ENCODE measurements at places on chromosomes 1 and 21.

DNA sequence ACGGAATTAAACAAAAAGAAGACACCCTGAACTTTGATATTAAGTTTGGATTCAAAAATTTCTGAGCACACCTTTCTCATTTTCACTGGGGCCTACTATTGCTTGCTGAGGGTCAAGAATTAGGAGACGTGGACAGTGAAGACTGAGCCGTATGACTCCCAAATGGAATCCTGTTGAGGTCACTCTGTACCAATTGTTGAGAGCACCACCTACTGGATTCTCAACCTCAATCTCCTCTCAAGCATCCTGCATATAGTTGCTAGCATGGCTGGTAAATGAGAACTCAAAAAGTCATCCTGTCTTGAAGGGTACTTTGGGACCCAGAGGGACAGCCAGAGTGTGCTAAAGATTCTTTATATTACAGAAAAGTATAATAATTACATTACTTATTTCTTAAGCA is 20.2 kb upstream of the MTR start:
- no peak for DNase-seq

GRCh38 chr1:76769911-76770310 is 97.4 kb upstream of the ST6GALNAC5 start:
- DNase-seq: no peak

GRCh38 chr1:54984131-54984842 is 3.9 kb downstream of the TMEM61 start:
- DNase-seq: no peak

DNA sequence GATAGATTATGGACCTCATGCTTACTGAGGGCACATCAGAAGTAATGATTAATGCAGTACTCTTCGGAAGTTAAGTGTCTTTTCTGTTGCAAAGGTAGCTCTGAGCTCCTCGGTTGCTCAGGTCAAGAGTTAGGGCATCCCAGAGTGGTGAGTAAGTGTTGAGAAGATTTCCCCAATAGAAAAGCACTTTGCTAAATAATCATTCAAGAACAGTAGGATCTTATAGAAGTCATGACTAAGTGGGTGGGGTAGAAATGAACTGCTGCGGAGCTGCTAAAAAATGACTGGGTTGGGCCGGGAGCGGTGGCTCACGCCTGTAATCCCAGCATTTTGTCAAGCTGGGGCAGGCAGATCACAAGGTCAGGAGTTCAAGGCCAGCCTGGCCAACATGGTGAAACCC is 648.6 kb upstream of the CAMK1G start:
- DNase-seq: no peak

DNA sequence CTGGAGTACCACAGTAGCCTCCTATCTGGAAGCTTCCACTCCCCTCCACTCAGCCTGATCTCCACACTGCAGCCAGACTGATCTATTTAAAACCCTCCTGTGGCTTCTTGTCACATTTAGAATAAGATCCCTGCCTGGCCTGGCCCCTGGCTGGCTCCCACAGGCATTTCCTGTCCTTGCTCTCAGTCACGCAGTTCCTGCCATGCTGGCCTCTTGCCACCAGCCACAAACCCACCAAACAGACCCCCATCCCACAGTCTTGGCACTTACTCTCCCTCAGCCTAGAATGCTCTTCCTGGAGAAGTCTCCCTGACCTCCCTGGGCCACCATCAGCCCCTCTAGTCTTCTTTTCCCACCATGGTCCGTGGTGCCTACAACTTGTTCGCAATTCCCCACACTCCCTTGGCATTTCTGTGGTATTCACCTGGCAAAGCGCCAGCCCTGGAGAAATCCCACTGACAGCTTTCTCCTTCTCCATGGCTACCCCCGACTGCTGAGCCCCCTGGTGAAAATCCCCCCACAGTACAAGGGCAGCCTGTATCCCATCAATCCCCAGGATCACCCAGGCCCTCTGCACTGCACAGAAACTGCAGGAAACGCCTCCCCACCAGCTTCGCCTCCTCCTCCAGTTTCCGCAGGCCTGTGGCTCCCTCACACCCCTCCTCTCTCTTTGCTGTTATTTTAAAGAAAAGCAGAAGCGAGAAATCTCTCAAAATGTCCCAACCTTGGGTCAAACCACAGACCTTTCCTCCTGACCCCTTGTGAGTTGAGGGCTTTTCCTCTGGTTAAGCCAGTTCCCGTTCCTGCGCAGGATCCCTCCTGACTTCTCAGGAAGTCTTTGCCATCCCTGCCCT is 94.5 kb downstream of the SYT2 start:
- DNase-seq: no peak

DNA sequence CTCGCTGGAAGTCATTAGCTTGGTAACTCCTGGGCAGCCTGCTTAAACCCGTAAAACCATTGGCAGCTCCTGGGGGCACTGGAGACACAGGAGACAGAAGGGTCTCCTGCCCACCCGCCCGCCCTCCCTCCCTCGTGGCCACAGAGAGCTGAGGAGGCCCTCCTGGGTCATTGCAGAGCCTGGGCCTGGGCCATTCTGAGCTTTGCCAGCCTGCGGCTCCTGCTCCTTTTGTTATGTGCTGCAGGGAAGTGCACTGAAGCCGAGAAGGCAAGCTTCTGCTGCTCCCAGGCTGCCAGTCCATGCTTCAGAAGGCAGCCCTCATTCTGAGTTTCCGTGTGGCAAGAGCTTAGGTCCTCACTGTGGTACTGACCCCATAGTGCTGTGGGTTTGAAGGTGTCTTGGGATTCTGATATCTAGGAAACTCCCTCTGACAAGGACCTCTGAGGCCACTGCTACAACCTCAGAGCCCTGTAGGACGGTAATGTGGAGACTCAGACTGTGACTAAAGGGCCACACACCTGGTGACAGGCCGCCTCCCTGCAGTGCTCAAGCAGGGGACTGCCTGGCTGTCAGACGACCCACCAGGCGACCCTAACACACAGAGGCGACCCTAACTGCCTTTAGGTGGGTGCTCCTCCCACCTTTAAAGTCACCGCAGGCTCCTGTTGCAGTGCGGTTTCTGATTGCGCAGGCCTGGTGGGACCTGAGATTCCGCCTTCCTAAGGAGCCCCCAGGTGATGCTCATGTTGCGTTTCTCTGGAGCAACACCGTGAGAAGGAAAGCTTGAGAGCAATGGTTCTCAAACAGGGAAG is 118.7 kb downstream of the IER5 start:
- no peak for DNase-seq

DNA sequence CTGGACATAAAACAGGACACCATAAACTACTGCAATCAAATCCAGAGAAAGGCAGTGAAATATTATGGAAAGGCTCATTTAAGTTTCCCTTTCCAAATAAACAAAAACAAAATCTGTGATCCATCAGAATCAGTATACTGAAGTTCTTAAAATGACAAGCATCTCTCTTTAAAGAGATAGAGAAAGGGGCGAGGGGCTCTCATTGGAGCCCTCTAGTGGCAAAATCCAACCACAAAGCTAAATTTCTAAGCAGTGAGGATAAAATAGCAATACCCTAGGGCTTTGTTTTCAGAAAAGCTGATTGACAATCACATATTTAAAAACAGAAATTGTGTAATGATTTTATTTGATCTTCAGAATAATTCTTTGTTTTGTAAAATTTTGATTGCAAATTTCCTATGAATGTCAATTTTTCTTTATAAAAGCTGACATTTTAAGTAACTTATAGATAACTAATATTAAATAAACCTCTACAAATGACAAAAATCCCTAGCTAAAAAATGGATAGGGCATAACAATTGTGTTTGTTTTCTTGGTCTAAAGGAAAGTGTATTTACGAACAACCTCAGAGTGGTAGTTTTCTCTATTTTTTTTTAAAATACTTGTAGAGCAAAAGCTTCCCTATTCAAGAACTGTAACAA is 138.2 kb downstream of the COL24A1 start:
- DNase-seq: no peak

DNA sequence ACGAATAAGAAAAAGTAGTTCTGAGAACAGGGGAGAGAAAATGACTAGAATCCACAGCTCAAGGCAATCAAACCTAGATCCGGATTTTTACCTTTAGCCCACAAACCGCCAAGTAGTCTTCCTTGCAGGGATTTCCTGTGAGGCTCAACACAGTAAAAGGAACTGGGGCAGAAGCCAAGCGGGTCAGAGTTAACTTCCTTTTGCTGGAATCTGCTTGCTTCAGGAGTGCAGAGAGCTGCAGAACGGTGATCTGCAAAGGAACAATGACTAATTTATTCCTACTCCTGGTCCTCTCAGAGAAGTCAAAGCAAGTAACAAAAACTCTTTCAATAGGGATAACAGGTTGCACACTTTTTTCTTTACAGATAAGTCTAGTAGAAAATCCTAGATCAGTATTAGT is 53.4 kb downstream of the UBR4 start:
- DNase-seq: no peak

GRCh38 chr1:54812801-54813484 is 11.8 kb upstream of the TTC22 start:
- DNase-seq: no peak

DNA sequence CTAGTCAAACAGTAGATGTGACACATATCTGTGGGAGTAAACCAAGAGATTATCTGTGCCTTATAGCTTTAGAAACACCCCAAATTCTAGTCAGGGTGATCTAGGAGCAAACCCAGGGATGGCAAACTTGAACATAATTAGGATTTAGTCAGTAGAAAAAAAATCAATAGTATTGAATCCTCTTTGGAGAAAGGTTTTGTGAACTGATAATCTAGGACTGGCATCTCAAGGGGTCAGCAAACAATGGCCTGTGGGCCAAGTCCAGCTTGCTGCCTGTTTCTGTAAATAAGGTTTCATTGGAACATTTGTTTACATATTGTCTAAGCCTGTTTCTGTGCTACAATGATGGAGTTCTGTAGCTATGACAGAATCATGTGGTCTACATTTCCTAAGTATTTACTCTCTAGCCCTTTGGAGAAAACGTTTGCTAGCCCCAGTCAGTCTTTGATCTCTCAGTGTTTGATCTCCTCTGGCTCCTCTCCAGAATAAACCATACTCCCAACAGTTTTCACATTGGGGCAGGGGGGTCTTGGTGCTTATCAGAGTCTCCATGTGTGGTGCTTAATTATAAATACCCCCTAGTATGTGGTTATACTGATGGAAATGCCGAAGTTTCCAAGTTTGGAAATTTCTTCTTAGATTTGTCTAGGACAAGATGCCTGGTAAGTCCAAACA is 385.8 kb downstream of the NTNG1 start:
- no peak for DNase-seq

- no peak for DNase-seq
Observed at GRCh38 chr1:6811583-6811982, 26.3 kb downstream of the CAMTA1 start.

GRCh38 chr1:225820522-225821120 is 10.7 kb downstream of the EPHX1 start:
- no peak for DNase-seq

GRCh38 chr1:148373192-148373925 is 109.7 kb downstream of the PPIAL4G start:
- no peak for DNase-seq

GRCh38 chr1:46489169-46489637 is 433 bp upstream of the DMBX1 start:
- DNase-seq: no peak

DNA sequence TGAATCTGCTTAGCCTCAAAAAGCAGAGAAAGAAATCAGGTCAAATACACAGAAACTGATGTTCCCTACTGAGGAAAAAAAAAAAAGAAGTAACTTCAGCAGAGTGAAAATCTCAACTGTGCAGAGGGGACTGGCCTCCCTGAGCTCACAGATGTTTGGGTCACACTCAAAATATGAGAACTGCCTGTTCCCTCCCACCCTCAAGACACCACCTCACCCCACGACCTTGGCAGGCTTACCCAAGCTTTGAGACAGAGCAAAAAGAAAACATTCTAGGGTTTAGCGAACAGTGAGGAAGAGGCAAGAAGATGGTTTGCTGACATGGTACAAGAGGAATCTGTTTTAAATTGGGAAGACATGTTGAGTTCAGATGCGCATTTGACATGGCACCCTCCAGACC is 48.8 kb downstream of the NID1 start:
- DNase-seq: no peak

DNA sequence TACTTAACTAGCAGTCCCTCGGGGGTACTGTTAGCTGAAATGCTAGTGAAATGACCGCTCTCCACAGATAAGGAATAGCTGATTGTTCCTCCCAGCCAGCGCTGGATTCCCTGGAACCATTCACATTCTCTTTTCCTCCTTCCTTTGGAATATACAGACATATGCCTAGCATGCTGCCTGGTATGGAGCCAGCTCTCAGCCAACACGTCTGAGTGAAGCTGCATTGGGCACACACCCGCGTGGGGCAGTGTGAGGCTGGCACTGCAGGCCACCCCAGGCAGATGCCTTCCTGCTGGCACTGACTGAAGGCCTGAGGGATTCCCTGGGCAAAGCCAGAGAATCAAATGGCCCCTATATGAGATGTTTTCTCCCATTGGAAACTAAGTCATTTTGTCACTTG is 66.7 kb downstream of the TLR5 start:
- no peak for DNase-seq

DNA sequence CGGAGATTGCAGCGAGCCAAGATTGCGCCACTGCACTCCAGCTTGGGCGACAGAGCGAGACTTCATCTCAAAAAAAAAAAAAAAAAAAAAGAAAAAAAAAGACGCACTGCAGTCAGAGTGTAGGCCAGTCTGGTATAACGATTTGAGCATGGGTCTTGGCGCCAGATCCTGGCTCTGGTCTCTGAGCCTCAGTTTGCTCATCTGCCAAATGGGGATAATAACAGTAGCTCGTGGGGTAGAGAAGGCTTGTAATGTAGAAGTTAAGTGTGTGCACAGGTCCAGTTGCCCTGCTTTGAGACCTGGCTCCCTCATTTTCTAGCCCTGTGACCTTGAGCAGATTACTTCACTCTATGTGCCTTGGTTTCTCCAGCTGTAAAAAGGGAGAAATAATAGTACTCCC is 26.3 kb upstream of the GRHL3 start:
- no peak for DNase-seq

- DNase-seq: no peak
Observed at GRCh38 chr1:73106931-73107330, 824.6 kb upstream of the NEGR1 start.

DNA sequence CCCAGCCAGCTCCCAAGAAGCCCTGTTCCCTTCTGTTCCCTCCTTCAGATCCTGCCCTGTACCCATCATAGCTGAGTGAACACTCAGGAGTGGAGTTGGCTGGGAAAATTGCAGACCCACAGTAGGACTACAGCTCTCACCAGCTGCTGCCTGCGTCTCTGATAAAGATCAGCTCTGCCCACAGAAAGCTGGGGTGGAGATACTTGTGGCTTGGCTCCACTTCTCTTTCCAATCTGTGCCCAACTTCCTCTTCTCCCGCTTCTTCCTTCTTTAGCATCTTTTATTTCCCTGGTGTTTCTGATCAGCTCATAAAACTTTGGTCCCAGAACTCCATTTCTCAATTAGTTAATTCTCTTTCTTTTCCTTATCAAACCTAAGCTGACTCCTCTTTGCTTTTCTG is 5.5 kb upstream of the CD1A start:
- DNase-seq: no peak

DNA sequence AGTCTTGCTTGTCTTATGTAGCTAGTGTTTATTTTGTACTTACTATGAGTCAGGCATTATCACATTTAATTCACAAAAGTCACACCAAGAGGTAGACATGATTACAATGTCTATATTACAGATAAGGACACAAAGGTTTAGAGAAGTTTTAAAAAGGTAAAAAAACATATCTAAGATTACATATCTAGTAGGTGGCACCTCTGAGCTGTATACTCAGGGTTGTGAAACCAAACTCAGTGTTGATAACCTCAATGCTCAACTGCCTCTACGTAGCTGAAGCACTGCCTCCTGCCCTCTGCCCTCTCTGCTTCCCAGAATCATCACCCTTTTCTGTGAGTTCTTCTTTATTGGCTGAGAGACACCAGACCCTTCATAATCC is 431.3 kb downstream of the DISC1 start:
- DNase-seq: no peak

GRCh38 chr1:15941899-15942660 is 33.8 kb downstream of the ZBTB17 start:
- DNase-seq: no peak

Data from activated gamma-delta T cell treated with Interleukin-2 at 50 U/mL for 16 hours (primary cell).